ENCODE measurements at places on chromosomes 2 and 18.

DNA sequence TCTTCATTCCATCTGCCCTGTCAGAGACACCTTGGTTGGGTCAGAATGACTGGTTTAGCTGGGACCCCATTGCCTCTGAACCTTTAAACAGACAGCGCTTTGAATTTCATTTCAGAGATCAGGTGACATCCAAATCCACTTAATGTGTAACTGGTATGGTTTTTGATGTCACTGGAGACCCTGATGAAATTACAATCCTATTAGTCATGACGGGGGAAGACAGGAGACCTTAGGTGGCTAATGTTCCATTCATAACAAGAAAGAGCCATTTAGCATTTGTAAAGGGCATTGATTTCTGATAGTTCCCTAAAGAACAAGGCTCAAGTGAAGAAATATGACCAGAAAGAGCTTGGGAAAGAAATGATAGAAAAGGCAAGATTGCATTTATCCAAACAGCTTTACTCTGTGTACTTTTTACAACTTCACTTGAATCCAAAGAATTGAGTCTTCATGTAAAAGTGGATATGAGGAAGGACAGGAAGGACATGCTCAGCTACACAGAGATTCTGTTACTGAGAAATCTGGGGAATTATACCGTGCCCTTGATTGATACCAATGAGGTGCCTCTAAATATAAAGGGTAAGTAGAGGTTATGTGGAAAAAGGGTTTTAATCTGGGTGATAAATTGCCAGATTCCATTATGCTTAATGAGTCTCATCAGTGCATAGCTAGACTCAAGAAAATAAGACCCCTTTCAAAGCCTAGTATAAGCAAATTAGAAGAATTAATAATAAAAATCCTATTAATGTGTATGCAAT, 198.2 kb downstream of the NCKAP5 start:
- no peak for DNase-seq

DNA sequence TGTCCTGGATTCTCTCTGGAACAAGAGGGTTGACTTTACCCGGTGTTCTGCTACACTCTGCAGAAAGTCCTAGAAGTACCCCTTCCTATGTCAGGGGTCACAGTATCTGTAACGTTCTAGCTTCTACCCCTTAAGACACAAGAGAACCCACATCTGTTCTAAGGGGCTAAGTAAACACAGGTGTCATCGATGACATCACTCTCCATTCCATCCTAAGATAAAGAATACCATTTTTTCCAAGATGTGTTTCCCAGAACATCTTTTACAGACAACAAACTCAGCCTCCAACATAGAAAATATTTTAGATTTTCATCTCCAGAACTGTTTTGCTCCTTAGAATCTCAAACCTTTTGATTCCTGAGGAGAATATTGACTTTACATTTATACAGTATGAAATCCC, 239.1 kb downstream of the TRIB2 start:
- DNase-seq: no peak

GRCh38 chr2:110770404-110770958, 38.1 kb downstream of the ACOXL start:
- no peak for DNase-seq

GRCh38 chr2:157182834-157183396, 74.6 kb upstream of the GALNT5 start:
- no peak for DNase-seq

DNA sequence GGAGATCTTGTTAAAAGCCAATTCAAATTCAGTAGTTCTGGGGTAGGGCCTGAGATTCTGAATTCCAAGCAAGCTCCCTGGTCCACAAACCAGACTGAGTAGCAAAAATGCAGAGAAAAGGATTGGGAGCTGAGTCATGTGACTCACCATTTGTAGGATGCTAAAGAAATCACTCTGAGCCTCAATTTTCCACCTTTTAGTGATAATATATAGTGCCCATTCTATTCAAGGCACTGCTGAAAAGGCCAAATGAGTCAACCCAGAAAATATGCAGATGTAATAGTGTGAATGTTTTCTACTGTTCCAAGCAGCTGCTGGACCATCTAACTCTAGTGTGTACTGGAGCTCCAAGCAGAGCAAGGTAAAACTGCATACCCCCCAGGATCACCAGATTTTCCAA, 47.2 kb downstream of the SLC14A2 start:
- DNase-seq: no peak

- no peak for DNase-seq
These were observed 246.4 kb upstream of the RAB6C start for GRCh38 chr2:129733041-129733440.

- DNase-seq: no peak
These were observed 43.9 kb downstream of the ATIC start for GRCh38 chr2:215355801-215356200.

DNA sequence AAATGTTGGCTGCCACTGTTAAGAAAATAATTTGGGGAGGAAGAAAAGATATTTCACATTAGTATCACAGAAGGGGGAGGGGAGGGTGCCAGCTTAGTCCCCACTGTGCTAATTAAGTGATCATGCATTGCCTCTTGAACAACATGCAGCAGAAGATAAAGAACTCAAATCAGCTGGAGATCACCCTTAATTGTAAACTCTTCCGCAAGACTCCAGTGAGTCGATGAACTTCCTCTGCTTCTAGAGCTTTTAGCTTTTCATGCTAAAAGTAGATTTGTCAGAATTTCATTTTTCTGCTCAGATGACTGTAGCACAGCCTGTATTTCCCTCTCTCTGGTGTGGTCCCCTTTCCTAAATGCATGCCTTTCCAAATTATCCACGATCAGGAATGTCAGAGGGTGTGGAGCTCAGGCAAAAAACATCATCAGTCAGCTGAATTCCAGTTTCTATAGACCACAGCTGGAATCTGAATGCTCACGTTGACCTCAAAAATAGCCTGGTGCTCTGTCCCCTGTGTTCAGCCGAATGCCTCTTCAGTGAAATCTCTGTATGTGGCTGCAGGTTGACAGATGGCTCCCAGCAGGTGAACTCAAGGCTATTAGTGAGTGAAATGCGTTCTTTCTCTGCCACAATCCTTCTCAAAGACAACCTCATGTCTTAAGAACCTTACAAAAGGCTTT, 156.8 kb upstream of the UNC80 start:
- DNase-seq: peak; percentile 23

DNA sequence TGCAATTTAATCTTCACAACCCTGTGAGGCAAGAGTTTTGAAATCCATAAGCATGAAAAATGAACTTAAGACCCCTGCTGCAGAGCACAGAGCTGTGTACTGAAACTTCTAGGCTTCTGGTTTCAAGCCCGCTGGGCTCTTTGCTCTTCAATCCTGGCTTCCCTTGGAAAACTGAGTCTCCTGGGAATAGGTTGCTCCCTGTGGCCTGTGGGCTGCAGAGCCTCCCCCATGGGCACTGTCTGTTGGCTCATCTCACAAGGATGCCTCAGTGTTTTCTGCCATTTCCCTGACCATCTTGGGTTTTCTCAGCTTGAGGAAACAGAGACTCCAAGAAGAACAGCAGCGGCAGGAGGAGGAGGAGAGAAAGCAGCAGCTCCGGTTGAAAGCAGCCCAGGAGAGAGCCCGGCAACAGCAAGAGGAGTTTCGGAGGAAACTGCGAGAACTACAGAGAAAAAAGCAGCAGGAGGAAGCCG, 44.5 kb downstream of the SUMO1 start:
- no peak for DNase-seq

- DNase-seq: peak; percentile 50
These were observed 419.5 kb upstream of the CELF4 start for GRCh38 chr18:37985126-37985525.

DNA sequence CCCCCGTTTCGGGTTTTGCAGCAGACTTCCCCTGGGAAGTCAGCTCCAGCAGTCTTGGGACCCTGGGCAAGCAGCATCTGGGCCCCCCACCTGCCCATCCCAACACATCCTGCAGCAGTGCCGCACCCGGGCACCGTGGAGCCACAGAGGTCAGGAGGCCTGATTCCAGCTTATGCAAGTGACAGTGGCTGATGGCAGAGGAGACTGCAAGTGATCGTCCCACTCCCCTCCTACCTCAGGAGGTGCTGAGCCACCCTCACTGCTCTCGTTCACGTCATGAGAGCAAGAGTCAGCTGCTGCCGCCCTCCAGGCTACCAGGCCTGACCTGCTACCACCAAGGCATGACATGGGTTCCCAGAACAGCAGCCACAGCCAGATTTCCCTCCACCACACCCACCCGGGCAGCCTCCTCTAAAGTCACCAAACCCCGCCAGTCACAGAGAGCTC, 18.2 kb downstream of the COX7A2L start:
- no peak for DNase-seq

GRCh38 chr2:121090088-121090715, 194.8 kb downstream of the TFCP2L1 start:
- no peak for DNase-seq

GRCh38 chr2:197168705-197169104, 141.9 kb downstream of the ANKRD44 start:
- DNase-seq: peak; percentile 81

DNA sequence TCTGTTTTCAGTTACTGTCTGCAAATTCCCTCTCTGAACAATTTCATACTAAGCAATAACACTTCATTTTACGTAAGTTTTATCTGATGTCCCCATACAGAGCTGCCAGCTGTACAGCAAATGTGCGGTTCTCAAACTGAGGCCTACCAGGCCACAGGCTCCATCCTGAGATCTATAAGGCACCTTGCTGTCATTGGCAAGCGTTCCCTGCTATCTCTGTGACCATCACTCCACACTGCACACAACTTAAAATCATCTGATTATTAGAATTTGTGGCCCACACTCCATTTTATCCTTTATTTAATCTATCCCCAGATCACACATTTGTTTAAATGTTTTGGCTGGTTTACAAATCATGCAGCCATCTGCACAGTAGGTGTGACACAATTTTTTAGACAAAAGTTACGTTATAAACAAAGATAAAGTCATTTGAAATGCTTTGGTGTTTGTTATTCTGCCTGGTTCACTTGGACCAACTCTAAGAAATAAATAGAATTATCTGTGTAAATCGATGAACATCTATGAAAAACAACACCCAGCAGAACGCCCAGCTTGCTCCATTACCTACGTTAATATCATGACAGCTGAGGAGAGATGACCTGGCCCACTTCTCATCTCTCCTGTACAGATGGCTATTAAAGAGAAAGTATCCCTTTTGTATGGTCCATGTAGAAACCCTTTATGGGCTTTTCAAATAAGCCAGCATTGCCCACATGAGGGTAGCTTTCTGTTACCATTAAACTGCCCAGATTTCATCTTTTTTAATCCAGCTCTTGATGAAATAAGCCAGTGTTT, 162.4 kb downstream of the ZNF521 start:
- no peak for DNase-seq

GRCh38 chr18:35127201-35127600, 86.0 kb downstream of the MAPRE2 start:
- DNase-seq: peak; percentile 36

DNA sequence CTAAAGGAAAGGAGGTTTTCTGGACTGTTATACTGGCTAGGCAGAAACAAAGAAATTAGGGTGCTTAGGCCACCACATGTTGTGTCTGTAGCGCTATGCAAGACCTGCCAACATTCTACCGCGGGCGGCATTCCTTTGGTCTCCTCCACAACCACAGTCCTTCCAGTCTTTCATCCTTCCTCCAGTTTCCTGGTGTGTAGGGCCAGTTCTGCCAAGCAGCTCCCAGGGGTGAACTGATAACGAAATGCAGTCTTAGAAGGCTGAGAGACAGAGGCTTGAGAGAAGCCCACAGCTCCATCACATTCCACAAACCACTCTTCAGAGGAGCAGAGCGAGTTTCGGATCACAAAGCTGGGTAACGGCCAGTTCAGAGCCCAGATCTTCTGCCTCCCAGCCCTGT, 19.5 kb upstream of the CXXC1 start:
- no peak for DNase-seq

DNA sequence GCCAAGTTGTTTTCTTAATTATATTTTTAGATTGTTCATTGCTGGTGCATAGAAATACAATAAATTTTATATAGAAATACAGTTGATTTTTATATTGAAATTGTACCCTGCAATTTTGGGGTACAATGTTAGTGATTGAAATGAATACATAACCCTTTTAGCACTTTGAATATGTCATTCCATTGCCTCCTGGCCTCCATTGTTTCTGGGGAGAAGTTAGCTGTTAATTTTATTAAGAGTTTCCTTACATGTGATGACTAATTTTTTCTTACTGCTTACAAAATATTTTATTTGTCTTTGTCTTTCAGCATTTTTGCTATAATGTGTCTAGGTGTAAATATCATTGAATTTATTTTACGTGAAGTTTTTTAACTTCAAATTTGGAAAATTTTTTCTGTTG, 176.5 kb upstream of the DCC start:
- no peak for DNase-seq

DNA sequence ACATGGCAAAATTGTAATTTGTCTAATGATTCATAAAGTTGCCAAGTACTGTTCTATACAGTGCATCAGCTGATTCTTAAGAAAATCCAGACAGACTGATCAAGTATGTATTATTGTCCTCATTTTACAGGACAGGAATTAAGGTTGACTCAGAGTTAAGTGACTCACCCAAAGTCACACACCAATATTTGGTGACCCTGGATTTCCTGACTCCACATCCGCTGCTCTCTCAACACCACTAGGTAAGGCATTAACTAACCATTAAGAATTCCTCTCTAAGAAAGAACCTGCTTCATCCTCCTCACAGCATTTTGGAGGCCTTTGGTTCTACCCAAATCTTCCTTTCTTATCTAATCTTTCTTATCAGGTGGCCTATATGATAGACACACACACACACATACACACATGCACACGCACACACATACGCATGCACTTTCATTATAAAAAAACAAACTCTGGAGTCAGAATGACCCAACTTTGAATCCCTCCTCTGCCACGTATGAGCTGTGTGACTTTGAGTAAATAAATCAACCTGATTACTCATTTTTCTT, 150.8 kb downstream of the ANKRD44 start:
- no peak for DNase-seq

GRCh38 chr18:36050479-36050878, 16.9 kb downstream of the RPRD1A start:
- no peak for DNase-seq

DNA sequence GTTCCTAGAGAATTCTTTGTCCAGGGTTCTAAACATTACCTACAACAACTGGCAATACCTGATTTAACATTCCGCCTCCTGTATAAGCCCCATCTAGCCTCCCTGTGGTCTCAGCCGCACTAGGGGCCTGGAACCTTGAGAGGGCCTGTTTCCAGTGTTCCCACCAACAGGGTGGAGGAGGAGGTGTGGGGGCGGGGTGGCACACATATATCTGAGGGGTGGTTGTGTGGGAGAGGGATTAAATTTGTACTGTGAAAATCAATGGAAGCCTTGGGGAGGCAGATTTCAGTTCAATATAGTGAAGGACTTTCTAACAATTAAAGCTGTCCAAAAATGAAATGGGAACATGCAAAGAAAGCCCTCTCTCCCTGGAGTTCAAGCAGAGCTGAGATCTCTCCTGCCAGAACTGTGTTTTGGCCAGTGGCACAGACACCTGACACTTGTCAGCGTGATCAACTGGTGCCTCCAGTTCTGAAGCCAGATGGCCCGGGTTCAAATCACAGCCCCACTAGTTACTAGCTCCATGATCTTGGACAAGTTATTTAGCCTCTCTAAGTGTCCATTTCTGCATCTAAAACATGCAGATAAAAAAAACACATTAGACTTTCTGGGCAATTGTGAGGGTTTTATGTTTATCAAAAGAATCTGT, 17.0 kb upstream of the FZD7 start:
- no peak for DNase-seq
